ENCODE measurements at places on chromosomes 4 and X.

GRCh38 chrX:106397788-106398538 lies 213.8 kb upstream of the RADX start:
- no peak for DNase-seq

DNA sequence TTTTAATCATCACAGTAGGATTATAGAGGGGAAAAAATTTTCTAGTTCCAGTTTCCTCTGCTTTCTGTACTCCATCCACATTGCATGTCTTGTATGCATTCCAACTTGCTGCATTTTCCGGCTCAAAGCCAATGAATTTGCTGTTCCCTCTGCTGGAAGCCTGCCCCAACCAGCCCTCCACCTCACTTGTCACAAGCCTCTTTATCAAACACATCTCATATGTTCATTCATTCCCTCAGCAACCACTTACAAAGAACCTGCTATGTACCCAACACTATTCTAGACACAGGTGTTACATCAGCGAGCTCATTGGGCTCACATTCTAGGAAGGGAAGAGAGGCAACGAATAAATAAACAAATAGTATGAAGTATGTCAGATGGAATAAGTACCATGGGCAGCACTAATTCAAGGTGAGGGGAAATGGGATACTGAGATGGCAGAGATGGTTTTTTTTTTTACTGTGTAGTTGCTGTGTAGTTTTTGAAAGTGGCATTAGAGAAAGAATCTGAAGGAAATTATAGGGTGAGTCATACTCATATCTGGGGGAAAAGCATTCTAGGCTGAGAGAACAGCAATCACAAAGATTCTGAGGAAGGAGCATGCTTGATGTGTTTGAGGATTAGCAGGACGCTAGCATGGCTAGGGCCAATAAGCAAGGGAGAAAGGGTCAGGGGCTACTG lies 332.5 kb downstream of the PDGFC start:
- DNase-seq: no peak

- DNase-seq: no peak
Observed at GRCh38 chr4:19024047-19024446, 1002.5 kb upstream of the LCORL start.

DNA sequence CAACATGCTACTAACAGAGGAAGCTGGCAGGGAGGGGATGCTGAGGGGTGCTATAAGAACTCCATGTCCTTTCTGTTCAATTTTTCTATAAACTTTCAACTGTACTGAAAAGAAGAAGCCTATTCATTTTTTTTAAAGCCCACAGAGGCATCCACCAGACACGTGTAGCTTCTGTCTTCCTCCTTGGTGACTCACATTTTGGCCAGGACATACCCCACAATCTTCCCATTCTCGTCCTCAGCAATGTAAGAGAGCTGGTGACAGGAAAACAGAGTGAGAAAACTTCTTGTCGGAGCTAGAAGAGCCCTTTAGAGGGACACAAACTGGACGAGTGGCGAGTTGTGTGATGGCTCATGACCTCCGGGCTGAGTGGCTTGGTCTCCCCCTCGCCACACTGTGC lies 1.1 kb downstream of the NAA10 start:
- no peak for DNase-seq

GRCh38 chr4:98555798-98556445 lies 102.5 kb downstream of the TSPAN5 start:
- DNase-seq: no peak

GRCh38 chr4:86543560-86544309 lies 50.4 kb upstream of the PTPN13 start:
- DNase-seq: no peak

DNA sequence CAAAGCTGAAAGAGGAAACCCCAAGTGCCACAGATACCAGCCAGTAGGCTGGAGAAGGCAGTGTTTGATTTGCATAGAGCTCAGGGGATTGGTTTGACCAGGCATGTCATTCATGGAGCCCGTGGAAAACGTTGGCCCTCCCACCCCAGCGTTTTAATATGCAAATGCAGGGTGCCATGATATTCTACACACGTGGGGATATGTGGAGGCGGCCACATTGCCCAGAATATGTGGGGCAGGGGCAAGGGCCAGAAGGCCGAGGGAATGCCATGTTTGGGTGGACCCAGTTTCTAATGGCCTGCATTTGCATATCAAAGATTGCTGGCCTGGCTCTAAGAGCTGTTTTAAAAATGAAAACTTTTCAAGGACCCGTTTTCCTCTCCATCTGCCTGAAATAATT lies 71.1 kb downstream of the MAP9 start:
- DNase-seq: no peak

All from T-helper 17 cell (primary cell).